ENCODE measurements at places on chromosomes 5 and 9.
A peak's percentile ranks its signal among the peaks of the same experiment; 100 is the strongest.

GRCh38 chr5:137954131-137954879, 65.0 kb downstream of the PKD2L2 start:
- DNase-seq: no peak

- DNase-seq: no peak
Observed at GRCh38 chr5:4831325-4831724, 308.8 kb upstream of the ADAMTS16 start.

GRCh38 chr5:96661855-96662724, at the start of gene CAST:
CAST (plus strand) TSS chr5:96662376; CDS start chr5:96662423, 47 bp downstream.
- peak; percentile 95 for DNase-seq

DNA sequence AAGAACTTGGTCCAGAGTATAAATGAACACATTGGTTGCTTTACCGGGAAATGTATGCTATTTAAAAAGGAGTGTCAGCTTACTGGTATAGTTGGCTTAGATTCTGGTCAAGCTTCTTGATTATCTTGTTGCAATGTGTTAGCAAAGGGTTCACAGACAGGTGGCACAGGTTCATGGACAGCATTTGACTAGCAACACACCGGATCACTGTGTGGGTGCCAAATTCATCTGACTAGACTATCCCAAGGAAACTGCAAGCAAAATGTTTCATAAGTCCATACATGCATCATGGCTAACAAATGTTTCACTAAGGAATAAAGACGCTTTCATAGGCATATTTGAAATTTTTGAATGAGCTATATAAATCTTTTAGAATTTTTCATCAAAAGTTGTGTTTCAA, 274.1 kb downstream of the PLK2 start:
- no peak for DNase-seq

- no peak for DNase-seq
Observed at GRCh38 chr5:93591323-93591945, 8.4 kb downstream of the NR2F1 start.

DNA sequence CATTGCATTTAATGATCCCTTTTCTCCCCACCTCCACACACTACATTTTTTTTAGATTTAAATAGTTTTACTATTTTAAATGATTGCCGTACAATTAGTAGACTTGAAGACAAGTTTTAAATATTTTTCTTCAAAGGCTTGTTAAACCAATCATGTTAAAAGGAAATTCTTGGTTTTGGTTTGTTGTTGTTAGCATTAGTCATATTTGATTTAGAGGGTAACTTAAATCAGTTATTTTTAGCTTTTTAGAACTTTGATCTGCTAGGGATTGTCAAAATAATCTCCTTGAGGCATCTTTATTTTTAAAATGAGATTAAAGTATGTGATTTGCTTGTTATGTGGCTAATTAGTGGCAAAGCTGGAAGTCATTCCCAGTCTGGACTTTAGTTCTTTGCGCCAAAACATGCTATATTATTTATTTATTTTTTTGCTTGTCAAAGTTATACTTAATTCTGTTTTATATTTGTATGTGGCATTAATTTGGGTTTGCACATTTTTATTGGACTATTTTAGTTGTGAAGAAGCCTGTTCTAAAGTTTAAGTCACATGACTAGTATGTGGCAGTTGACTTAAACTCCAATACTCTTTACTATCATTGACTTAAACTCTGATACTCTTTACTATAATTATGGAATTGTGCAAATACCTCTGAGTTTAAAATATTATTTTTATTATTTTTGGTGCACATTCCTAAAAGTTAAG, 14.7 kb downstream of the ITGA1 start:
- no peak for DNase-seq

- DNase-seq: no peak
Observed at GRCh38 chr5:37662789-37663485, 176.9 kb downstream of the GDNF start.

- no peak for DNase-seq
Observed at GRCh38 chr5:172064766-172065165, 58.3 kb upstream of the FBXW11 start.

DNA sequence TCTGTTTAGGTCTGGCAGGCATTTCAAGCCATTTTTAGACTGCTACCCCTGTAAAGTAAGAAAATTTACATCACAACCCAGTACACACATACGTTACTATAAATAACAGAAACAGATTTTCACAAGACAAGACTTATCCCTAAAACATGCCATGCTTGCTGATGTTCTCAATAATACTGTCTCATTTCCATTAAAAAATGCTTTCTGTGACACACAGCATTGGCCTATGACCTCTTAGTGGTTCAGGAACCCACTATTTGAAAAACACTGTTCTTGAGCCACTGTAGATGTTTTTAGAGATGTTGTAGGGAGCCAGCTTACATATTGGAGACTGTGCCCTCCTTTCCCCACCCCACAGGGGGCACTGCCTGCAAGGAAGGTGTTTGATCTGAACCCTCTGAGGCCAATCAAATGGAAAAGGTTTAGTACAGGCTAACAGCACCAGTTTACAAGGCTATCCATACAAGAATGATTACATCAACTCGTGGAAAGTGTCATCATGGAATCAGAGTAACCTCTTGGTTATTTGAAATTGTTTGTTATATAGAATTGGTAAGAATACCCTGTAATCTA, 30.8 kb downstream of the ZSWIM6 start:
- DNase-seq: no peak

Measured in right lobe of liver (tissue), 6 donors.